ENCODE measurements at places on chromosomes 3 and 15. TPM values are rescaled to one million over a fixed set of nuclear protein-coding genes. Genes with fewer than 3 reads are reported as not detected.
A peak's percentile ranks its signal among the peaks of the same experiment; 100 is the strongest.

GRCh38 chr3:160136421-160136820 lies 88.8 kb upstream of the C3orf80 start:
- no peaks in the 10 kb centered on the region for H3K27me3 ChIP-seq
- H3K36me3 ChIP-seq, result no peaks in the 10 kb centered on the region
- H3K4me1 ChIP-seq, result no peaks in the 10 kb centered on the region
- H3K27ac ChIP-seq, result no peak overlapping the region
- DNase-seq, result no peak

- H3K4me3 ChIP-seq, result no peak overlapping the region
- H3K36me3 ChIP-seq, result peaks cover 4% of the 10 kb centered on the region
- H3K27ac ChIP-seq, result no peak overlapping the region
- DNase-seq, result no peak
- H3K4me1 ChIP-seq, result peaks cover 4% of the 10 kb centered on the region
- H3K27me3 ChIP-seq, result no peaks in the 10 kb centered on the region
Measured at GRCh38 chr3:50873376-50874157, 198.8 kb downstream of the DOCK3 start.

DNA sequence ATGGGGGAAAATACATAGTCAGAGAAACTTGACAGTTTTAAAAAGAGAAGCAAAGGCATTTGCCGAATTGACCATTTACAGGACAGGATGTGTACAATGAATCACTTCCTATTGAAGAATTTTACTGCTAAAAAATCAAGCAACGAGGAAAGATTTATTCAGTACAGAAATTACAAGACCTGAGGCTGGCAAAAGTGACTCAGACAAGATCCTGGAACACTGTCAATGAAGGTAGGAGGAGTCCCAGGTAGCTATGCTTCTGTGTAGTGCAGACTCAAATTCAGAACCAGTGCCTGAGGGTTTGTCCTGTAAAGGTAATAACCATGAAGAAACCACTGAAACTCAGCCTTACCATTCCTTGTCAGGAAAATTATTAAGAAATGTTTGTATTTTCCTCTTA lies 120.9 kb downstream of the ZMAT3 start:
- no peak overlapping the region for H3K4me3 ChIP-seq
- H3K27me3 ChIP-seq, result no peaks in the 10 kb centered on the region
- DNase-seq, result no peak
- H3K36me3 ChIP-seq, result no peaks in the 10 kb centered on the region
- H3K4me1 ChIP-seq, result no peaks in the 10 kb centered on the region
- H3K27ac ChIP-seq, result no peak overlapping the region

- no peak overlapping the region for H3K27ac ChIP-seq
- 0 out of 2 replicates have a peak, but pooled peaks cover under 1% of the 10 kb centered on the region for H3K4me1 ChIP-seq
- H3K4me3 ChIP-seq, result no peak overlapping the region
- H3K36me3 ChIP-seq, result no peaks in the 10 kb centered on the region
Measured at GRCh38 chr3:107313711-107314110, 63.5 kb upstream of the CCDC54 start.

GRCh38 chr3:126267169-126267975 lies 87.0 kb upstream of the ALDH1L1 start:
- no peaks in the 10 kb centered on the region for H3K27me3 ChIP-seq
- DNase-seq, result peak; percentile 86
- peaks cover 3% of the 10 kb centered on the region for H3K4me1 ChIP-seq
- no peaks in the 10 kb centered on the region for H3K36me3 ChIP-seq

- no peak overlapping the region for H3K27ac ChIP-seq
- H3K4me3 ChIP-seq, result no peak overlapping the region
- H3K36me3 ChIP-seq, result peaks cover 35% of the 10 kb centered on the region
- peaks cover 4% of the 10 kb centered on the region for H3K4me1 ChIP-seq
Measured at GRCh38 chr15:59360305-59360704, 12.4 kb downstream of the MYO1E start.

- no peaks in the 10 kb centered on the region for H3K27me3 ChIP-seq
- no peak overlapping the region for H3K27ac ChIP-seq
- H3K36me3 ChIP-seq, result no peaks in the 10 kb centered on the region
- peak overlapping the region; percentile 99 for H3K4me3 ChIP-seq
Measured at GRCh38 chr3:50297896-50298725, 1.1 kb downstream of the HYAL3 start.

GRCh38 chr15:49464522-49464921 lies 41.5 kb downstream of the FGF7 start:
- H3K36me3 ChIP-seq, result no peaks in the 10 kb centered on the region
- no peak overlapping the region for H3K4me3 ChIP-seq
- no peaks in the 10 kb centered on the region for H3K4me1 ChIP-seq
- no peaks in the 10 kb centered on the region for H3K27me3 ChIP-seq

The CAND2 gene
- total RNA-seq, result 10.2 TPM

The OPA1 gene
- 74.1 TPM for total RNA-seq

DNA sequence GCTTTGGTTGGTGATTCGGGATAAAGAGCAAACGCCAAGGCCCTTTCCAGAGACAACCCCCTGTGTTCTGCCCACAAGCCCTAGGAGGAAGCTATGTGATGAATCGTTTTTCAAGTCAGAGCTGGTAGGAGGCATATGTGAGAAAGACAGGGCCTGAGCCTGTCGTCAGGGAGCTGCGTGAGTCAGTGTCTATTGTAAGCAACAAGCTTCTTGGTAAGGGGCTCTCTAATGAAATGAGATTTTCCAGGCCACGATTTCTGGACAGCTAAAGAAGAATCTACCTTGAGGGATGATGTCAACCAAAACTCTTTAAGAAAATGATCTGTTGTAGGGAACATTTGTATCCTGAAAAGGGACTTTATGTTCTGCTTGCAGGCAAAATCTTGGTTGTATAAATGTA lies 318.9 kb upstream of the IL12A start:
- H3K36me3 ChIP-seq, result no peaks in the 10 kb centered on the region
- no peak for DNase-seq
- H3K27me3 ChIP-seq, result no peaks in the 10 kb centered on the region
- H3K4me3 ChIP-seq, result no peak overlapping the region
- H3K4me1 ChIP-seq, result no peaks in the 10 kb centered on the region
- no peak overlapping the region for H3K27ac ChIP-seq

- no peaks in the 10 kb centered on the region for H3K36me3 ChIP-seq
- peaks cover 7% of the 10 kb centered on the region for H3K4me1 ChIP-seq
- peak; percentile 49 for DNase-seq
Measured at GRCh38 chr15:27258287-27258686, 287.3 kb downstream of the GABRG3 start.

The SMCO1 gene
- not detected for total RNA-seq

The LRRC31 gene
- not detected for total RNA-seq

The ANXA2 gene
- total RNA-seq, result 127 TPM

DNA sequence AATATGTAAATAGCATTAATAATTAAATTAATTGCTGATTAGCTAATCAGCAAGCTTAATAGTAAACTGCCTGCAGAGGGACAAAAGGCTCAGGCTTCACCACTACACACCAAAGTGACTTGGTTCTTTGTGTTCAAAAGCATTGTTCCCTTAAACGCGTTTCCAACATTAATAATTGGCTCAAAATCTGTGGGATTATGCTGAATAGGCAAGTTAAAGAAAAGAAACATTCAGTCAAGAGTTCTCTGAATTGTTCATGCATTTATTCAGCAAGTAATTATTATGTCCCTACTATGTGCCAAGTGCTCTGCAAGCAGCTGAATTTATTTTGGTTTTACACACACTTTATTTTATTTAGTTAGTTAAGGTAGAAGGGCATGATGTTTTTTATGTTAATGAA lies 558.5 kb upstream of the ARRDC4 start:
- no peak overlapping the region for H3K27ac ChIP-seq
- no peak for DNase-seq
- H3K36me3 ChIP-seq, result no peaks in the 10 kb centered on the region
- H3K4me3 ChIP-seq, result no peak overlapping the region
- H3K4me1 ChIP-seq, result no peaks in the 10 kb centered on the region

- no peaks in the 10 kb centered on the region for H3K27me3 ChIP-seq
- no peaks in the 10 kb centered on the region for H3K36me3 ChIP-seq
- DNase-seq, result no peak
- H3K4me3 ChIP-seq, result no peak overlapping the region
- no peaks in the 10 kb centered on the region for H3K4me1 ChIP-seq
Measured at GRCh38 chr3:180189310-180189648, 152.5 kb upstream of the PEX5L start.

The SCN11A gene
- total RNA-seq, result 0.17 TPM

GRCh38 chr3:184739594-184740505 lies 28.0 kb upstream of the MAGEF1 start:
- H3K27ac ChIP-seq, result no peak overlapping the region
- DNase-seq, result no peak
- H3K4me3 ChIP-seq, result no peak overlapping the region
- H3K4me1 ChIP-seq, result no peaks in the 10 kb centered on the region
- no peaks in the 10 kb centered on the region for H3K27me3 ChIP-seq

DNA sequence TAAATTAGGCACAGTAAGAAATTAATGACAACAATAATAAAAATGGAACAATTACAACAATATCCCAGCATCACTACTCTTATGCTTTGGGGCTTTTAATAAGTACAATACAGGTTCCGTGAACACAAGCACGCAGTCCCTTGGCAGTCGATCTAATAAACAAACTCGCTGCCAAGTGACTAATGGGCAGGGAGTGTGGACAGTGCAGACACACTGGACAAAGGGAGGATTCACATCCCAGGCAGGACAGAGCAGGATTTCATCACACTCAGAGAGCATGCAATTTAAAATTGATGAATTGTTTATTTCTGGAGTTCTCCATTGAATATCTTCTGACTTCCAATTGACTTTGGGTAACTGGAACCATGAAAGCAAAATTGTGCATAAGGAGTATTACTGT lies 524.1 kb upstream of the CFAP20DC start:
- no peak overlapping the region for H3K27ac ChIP-seq
- no peaks in the 10 kb centered on the region for H3K27me3 ChIP-seq
- no peak for DNase-seq
- H3K36me3 ChIP-seq, result no peaks in the 10 kb centered on the region
- no peak overlapping the region for H3K4me3 ChIP-seq

DNA sequence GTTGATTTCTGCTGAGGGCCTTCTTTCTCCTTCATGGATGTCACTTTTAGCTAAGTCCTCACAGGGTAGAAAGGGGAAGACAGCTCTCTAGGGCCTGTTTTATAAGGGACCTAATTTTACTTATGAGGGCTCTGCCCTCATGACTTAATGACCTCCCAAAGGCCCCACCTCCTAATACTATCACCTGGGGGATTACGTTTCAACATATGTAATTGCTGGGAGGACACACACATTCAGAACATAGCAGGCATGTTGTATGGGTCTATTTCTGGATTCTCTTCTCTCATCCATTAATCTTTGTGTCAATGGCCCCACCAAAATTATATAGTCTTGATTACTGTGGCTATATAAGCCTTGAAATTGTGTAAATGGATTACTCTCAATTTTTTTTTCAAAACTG lies 255.0 kb downstream of the CLSTN2 start:
- H3K27me3 ChIP-seq, result no peaks in the 10 kb centered on the region
- H3K4me1 ChIP-seq, result no peaks in the 10 kb centered on the region

DNA sequence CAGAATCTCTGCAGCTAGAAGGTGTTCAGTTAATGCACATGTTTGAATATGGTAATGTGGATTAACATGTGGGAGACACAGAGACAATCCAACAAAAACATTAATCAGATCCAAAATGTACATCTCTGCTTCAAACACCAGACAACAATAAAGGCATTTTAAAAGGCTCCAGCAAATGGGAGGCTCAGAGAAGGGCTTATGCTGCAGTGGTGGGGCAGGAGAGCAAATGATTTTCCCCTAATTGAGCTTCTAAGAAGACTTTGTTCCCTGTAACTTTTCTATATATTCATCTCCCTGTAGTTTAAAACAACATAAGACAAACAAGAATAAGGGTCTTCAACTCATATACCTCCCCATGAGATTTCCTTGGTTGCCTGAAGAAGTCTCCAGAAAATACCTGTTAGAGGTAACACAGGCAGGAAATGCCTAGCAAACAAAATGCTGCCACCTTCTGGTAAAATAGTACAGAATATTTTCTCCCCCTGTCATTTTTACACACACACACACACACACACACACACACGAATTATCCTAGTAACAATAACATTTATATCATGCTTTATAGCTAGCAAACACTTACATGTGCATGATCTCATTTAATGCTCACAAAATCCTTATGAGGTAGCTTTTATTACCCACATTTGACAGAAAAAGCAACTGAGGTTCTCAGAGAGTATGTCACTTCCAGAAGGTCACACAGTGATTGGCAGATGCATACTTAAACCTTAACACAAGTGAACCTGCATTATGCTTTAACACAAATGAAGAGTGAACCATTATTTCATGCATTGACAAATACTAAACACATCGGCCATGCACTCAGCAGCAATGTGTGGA lies 123.4 kb upstream of the MB21D2 start:
- no peak overlapping the region for H3K4me3 ChIP-seq
- H3K4me1 ChIP-seq, result no peaks in the 10 kb centered on the region
- no peak overlapping the region for H3K27ac ChIP-seq
- no peak for DNase-seq

DNA sequence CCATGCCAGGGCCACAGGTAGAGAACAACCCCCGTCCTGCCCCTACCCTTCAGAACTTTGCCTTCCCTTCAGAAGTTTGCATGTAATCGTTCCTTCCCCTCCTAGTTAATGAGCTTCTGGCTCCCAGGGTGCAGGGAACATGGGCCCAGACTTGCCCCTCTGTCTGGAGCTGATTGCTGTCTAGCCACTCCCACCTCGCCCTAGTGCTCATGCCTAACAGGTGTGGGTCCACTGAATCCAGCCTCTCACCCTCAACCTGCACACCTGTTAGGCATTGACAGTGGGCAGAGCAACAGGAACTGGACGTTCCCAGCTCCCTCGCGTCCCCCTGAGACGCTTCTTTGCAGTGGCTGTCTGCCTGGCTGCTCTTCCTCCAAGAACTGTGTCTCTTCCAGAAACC lies 40.3 kb downstream of the WNT5A start:
- no peaks in the 10 kb centered on the region for H3K36me3 ChIP-seq
- no peak overlapping the region for H3K4me3 ChIP-seq
- H3K4me1 ChIP-seq, result no peaks in the 10 kb centered on the region

DNA sequence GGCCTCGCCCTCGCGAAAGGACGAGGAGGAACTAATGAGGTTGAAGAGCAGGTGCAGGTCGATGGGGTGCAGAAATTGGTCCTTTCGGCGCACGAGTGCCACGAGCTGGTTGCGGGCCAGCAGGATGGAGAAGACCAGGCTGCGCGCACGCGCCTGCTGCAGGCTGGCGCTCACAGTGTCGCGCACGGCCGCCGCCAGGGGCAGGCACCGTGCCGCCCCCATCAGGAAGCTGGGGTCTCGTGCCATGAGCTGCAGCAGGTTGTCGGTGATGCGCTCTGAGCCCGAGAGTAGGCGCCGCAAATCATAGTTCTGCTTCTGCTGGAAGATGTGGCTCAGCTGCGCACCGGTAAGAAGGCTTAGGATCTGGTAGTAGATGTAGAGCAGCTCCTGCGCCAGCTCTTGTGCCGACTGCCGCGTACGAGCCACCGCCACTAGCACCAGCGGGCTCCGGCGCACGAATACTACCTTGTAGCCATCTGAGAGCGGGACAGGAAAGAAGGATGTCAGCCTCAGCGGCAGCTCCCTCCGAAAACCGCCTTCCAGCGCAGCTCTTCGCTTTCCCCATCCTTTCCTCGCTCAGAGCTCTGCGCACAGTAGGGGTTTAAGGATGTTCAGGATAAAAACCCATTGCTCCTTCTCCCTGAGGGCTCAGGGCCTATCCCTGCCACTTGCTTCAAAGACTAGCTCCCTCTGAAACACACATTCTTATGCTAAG lies 6.9 kb upstream of the MST1R start:
- DNase-seq, result peak; percentile 86
- H3K27ac ChIP-seq, result no peak overlapping the region
- H3K4me1 ChIP-seq, result peaks cover under 1% of the 10 kb centered on the region
- peak overlapping the region; percentile 70 for H3K4me3 ChIP-seq
- no peaks in the 10 kb centered on the region for H3K27me3 ChIP-seq
- H3K36me3 ChIP-seq, result no peaks in the 10 kb centered on the region

Measured in H9 (cell line).